ENCODE measurements at places on chromosomes 5 and 9.

GRCh38 chr5:119074419-119074818 is 3.5 kb downstream of the DMXL1 start:
- DNase-seq, result no peak

- no peak for DNase-seq
Observed at GRCh38 chr9:93346231-93347112, 105.0 kb upstream of the FAM120A start.

GRCh38 chr5:173623296-173623771 is 6.9 kb upstream of the BOD1 start:
- DNase-seq, result no peak

GRCh38 chr5:170429014-170429413 is 39.8 kb upstream of the KCNMB1 start:
- no peak for DNase-seq

- no peak for DNase-seq
Observed at GRCh38 chr9:98373609-98374008, 118.2 kb upstream of the TBC1D2 start.

GRCh38 chr5:95646569-95647431 is at the start of gene RFESD:
TSS of gene RFESD (plus strand) at chr5:95646777. CDS start at chr5:95652272, 5,495 bp downstream.
- DNase-seq, result peak; percentile 99

GRCh38 chr9:124743686-124744348 is 27.3 kb downstream of the NR6A1 start:
- DNase-seq, result no peak

- DNase-seq, result no peak
Observed at GRCh38 chr9:68627594-68627993, 77.4 kb upstream of the PIP5K1B start.

DNA sequence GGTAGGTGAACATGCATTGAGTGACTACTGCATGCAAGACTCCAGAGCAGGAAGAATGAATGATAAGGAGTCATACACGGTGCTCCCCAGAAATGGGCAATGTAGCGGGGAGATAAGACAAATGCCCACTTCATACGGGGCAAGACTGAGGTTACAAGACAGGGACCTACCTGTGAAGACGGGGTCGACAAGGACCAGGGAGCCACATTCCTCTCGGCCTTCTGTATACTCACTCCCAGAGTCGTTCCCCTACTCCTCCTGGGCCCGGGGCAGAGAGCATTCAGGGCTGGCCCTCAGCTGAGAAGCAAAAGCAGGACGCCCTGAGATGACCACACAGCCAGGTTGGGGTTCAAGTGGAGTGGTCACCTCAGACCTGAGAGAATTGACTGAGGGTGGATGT is 26.7 kb downstream of the PITX1 start:
- peak; percentile 56 for DNase-seq

DNA sequence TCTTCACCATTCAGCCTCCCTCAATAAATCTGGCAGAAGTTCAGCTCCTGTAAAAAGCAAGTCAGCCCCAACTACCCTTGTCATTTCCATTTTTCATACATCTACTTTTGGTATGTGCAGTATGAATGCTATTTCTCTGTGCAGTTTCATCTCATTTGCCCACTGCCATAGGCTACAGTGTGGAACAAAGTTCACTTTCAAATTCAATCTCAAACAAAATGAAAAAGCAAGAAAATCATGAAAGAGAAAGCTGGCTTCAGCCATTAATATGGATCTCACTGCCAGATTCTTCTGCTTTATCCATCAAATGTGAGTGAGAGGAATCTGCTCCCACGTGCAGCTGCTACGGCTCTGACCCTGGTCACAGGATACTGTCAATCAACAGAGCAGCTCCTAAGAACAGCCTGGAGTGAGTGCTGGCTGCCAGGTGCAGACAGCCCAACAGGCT is 494.2 kb downstream of the ZNF608 start:
- no peak for DNase-seq

DNA sequence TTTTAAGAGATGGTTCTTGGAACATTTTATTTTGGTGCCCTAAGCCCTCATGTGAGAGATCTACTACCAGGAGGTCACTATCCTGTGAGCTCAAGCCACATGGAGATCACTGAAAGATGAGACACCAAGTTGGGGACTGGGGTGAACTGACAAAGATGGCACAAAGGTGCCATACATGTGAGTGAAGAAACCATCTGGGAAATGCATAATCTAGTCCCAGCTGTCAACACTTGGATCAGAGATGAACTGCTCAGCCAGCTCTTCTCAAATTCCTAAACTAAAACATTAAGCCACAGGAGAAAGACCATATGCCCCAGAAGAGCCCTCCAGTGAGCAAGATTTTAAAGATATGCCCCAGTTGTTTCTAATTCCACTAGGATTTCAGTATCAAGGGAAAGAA is 22.2 kb upstream of the MYOT start:
- DNase-seq, result no peak

DNA sequence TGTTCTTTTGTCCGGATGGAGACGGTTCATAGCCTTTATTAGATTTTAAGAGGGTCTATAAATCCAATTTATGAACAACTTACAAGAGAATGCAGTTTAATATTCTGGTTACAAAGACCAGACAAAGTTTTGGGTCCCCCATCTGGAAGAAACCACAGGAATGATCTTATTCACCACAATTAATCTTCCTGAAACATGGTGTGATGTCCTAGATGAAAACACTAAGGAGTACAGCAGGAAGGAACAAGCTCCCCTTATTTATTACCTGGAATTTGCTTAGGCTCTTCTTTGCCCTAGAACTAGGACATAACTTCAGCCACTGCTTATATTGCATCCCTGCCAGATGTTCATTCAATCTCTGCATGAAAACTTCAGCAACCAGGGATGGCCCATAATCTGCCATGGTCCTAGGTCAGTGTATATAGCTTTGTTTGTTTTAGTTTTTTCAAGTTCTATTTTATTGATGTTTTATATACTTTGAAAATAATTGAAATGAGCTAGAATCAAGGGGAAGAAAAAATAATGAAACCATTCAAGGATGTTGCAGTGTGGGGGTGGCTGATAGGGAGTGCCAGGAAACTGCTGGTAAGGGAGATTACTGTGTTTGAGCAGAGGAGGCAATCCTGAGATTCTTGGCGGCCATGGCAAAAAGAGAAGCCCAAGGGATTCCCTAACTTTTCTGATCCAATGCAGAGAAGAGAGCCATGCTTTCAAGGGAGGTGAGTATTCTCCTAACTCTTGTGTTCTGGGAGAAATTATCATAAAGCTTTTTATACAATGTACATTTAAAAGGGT is 16.8 kb downstream of the TXNDC8 start:
- DNase-seq, result no peak

- peak; percentile 41 for DNase-seq
Observed at GRCh38 chr5:139985733-139986132, 57.4 kb downstream of the NRG2 start.

DNA sequence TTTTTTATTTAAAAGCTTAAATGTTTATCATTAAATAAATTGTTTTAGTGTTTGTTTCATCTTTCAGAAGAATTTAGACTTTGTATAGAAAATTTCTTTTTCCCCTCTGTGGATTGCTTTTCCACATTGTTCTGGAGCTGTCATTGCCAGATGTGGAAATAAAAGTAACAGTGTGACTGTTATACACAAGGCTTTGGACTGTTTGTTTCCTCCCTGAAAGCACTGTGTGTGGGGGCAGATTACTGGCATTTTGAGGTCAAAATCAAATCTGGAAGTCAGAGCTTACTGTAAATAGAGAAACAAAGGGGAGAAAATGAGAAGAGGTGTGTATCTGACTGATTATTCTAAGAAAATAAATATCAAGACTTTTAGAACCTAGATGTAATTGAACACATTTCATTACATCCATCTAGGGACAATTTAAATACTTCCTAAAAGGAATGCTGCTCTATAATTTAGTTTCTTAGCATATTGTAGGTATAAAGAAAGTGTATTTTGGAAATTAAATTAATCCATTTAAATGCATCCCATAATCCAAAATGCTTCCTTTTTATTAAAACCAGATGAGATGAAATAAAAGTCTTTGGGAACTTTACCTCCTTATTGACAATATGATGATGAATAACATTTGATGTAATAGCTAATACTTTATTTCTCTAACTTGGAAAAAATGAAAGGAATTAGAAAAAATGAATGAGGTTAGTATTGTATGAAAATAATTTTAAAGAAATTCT is 51.9 kb downstream of the ERCC6L2 start:
- DNase-seq, result no peak

- no peak for DNase-seq
Observed at GRCh38 chr9:117546894-117547678, 132.2 kb upstream of the ASTN2 start.

- DNase-seq, result peak; percentile 73
Observed at GRCh38 chr9:34994900-34995669, 5.5 kb downstream of the DNAJB5 start.

DNA sequence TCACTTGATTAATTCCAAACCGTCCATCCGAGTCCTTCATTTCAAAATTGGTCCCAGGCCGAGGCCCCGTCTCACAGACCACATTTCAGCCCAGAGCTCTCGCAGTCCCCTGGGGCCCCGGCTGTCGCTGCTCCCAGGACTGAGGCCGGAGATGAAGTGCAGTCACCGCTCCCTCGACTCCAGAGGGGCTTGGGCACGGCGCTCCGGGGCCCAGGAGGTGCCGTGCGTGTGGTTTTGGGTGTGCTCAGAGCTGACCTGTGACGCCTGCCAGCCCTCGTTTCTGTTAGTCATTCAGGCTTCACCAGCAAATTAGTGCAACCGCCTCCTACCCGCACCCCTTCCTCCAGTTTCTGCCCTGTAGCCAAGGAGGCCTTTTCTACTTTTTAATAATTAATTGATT is 48.7 kb upstream of the PHYKPL start:
- no peak for DNase-seq

DNA sequence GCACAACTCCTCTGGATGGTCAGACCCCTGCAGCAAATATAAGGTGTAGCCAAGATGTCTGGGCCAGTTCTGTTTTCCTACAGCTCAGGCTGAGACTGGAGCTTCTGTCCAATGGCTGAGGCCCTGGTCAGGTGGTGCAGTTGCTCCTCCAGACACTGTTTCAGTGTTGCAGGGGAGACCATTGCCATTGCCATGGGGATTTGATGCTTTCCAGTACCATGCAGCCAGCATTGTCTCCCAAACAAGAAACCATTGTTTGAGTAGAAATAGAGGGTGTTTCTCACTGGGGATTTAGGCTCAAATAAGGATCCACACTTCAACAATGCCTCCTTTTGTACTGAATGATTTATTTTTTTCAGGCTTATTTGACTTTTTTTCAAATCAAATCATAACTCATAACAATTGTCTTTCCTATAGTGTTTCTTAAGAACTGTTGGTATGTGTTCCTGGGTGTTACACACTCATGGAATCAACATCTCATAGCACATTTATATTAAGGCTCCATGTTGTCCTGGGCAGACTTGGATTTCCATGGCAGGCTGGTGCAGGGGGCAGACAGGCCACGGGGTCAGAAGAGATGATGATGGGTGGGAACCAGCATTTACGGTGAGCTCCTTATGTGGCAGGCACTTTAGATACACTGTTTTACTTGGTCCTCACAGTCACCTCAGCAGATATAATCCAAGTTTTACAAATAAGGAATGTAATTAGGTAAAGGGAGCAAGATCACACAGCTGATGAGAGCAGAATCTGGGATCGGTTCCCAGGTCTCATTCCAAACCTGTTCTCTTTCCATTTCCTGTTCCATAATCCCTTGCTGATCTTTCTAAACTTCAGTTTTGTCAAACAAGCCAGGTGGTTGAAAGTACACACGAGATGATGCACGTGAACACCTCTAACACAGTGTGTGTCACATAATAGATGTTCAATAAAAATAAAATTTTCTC is 95.9 kb upstream of the GNAQ start:
- no peak for DNase-seq

GRCh38 chr5:144328980-144329379 is 158.3 kb downstream of the KCTD16 start:
- DNase-seq, result no peak

GRCh38 chr9:87675906-87676515 is 49.9 kb upstream of the CTSL start:
- peak; percentile 67 for DNase-seq

DNA sequence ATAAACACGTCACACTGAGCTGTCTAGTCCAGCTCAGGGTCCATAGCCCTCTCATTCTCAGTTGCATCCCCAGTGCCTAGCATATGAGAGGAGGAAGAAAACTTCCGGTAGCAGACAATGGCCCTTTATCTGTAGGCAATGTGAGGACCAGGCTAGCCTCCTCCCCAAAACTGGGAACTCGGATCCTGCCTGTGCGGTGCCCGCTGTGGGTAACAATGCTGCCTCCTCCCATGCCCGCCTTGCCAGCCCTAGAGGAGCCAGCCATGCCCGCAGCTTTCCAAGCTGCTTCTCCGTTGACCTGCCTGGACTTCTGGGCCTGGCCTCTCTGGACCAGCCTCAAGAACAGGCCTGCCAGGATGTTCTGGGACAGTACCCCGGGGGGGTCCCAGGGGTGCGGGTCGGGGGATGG is 74.6 kb upstream of the ORM1 start:
- no peak for DNase-seq

- DNase-seq, result no peak
Observed at GRCh38 chr5:17436761-17437221, 61.2 kb upstream of the TAF11L2 start.

DNA sequence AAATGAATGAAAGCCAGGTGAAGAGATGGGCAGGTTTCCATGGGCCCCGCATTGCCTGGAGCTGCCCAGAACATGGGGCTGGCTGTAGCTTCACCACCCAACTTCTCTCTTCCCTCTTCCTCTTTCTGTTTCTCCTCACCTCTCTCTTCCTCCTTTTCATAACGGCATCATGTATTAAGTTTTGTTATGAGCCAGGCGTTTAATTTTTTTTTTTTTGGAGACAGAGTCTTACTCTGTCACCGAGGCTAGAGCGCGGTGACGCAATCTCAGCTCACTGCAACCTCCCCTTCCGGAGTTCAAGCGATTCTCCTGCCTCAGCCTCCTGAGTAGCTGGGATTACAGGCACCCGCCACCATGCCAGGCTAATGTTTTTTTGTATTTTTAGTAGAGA is 13.0 kb upstream of the SPINK4 start:
- no peak for DNase-seq

GRCh38 chr9:93812410-93812668 is 142.8 kb downstream of the BARX1 start:
- DNase-seq, result no peak

DNA sequence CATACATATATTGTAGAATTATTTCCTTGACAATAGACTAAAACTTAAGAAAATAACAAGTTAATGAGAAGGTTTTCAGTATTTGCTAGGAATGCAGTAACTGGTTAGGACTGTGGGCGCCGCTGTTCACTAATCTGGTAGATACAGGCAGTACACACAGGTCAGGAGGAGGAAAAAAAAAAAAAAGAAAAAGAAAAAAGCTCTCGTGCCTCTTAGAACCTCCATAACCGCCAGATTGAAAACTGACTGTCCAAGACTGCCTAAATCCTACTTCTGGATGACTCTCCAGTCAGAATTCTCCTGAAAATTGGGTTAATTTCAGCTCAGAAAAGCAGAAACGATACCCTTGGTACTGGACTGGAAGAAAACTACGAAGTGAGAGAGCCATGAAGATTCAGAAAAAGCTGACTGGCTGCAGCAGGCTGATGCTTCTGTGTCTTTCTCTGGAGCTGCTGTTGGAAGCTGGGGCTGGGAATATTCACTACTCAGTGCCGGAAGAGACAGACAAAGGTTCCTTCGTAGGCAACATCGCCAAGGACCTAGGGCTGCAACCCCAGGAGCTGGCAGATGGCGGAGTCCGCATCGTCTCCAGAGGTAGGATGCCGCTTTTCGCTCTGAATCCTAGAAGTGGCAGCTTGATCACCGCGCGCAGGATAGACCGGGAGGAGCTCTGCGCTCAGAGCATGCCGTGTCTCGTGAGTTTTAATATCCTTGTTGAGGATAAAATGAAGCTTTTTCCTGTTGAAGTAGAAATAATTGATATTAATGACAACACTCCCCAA is at the start of gene PCDHGA1:
PCDHGA1 (plus strand) TSS at position 216 of the 782 bp plus-strand sequence.
- no peak for DNase-seq
